NCI-H1436 treated with DMSO at 0.1 percent for 48 hours (cell line): ENCODE measurements at places on chromosomes 5 and 9.

- DNase-seq: no peak
Measured at GRCh38 chr5:68268101-68268851, 52.7 kb downstream of the PIK3R1 start.

GRCh38 chr9:76038431-76038830 is 148.0 kb downstream of the PCSK5 start:
- no peak for DNase-seq

- DNase-seq: no peak
Measured at GRCh38 chr5:107157809-107158208, 512.9 kb downstream of the EFNA5 start.

DNA sequence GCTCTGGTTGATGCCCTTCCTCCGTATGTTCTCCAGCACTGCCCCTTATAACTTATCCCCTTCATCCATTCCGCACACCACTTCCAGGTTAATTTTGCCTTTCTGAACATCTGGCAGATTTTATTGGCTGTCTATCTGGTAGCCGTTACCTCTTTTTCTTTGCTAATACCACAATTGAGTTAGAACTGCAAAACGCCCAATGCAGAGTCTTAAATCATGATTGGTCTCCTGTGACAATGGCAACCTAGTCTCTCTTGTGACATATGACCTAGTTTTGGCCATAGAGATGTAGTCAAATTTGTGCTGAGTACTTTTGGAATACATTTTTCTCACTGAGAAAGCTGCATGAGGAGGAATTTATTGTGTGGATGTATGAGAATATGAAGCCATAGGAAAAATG is 365.7 kb upstream of the PRR16 start:
- DNase-seq: no peak

DNA sequence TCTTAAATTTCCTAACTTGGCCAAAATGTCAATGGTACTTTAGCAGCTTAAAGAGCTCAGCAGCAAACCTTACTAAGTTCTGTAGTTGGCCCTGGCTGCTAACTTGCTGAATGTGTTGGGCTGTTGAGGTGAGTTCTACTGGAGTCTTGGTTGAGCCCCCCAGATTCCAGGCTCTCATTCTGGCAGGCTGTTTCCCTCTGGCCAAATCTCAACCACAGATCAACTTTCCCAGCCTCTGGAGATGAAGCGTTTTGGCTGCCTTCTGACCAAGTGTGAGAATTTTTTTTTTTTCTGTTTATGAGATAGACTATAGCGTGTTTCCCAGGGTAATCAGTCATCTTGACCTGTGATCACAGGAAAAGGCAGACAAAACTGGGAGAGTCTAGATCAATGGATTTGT is 343.7 kb downstream of the EBF1 start:
- DNase-seq: no peak

DNA sequence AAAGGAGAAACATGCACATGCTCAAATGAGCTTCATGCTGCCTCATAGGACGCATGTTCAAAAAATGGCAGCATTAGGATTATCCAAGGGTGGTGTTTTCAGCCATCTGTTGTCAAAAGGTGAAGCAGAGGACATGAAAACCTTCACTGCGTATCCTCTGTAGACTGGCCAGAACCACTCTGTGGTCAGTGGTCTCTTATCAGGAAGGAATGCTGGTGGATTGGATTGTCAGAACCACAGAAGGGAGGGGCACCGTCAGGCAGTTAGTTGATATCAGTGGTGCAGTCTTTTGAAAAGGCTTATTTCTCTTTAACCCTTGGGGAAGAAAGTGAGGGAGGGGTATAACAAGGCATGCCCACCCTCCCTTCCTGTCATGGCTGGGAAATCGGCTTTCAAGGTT is 100.1 kb downstream of the FBXL7 start:
- no peak for DNase-seq

DNA sequence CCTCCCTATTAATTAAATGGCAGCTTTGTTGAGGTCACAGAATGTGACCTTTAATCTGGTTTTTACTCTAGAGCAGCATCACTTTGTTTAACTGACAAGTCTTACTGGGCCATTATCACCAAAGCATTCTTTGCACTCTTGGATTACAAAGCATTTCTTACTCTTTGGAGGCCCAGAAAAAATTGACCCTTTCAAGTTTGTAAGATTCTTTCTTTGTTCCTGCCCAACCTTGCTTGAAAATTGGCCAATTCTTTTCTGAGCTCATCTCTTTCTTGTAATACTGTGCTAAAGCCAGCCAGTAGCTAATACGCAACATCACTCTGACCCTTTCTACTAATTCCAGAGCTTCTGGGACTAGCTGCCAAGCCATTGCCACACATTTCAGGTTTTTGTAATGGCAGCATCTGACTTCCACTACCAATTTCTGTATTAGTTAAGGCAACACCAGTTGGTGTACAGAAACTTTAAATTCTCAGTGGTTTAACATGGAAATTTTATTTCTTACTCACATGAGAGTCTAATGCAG is 131.6 kb downstream of the PRDM6 start:
- DNase-seq: no peak

DNA sequence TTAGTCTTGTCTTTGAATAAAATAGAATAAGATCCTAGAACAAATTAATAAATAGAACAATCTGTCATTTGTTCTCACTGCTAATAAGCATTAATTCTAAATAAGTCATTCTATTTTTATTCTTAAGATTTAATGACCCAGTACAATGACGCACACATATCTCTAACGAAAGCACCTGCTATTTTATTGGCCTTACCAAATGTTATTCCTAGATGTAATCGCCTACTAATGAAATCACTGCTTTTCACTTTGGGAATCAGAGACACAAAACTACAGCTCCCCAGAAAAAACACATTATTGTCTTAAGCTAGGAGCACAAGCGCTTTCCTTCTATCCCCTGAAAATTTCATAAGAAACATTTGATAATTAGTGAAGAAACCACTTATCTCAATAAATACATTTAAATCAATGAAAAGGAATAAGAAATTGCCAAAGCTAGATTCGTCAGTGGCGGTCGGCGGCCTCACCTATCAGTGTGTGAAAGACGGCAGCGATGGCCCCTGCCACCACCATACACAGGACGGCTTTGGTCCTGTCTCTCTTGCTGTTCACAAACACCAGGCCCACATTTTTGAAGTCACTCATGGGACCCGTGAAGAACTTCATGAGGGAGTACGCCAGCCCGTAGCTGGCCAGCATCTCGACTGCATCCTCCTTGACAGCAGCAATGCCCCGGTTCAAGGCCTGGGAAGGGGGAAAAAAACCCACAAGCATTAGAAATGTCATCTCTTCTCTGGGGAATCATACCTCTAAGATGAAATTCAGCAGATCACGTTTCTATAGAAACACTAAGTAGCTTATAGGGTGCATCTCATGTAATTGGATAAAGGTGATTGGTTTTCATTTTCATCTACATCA is 102.8 kb downstream of the ANKH start:
- no peak for DNase-seq

DNA sequence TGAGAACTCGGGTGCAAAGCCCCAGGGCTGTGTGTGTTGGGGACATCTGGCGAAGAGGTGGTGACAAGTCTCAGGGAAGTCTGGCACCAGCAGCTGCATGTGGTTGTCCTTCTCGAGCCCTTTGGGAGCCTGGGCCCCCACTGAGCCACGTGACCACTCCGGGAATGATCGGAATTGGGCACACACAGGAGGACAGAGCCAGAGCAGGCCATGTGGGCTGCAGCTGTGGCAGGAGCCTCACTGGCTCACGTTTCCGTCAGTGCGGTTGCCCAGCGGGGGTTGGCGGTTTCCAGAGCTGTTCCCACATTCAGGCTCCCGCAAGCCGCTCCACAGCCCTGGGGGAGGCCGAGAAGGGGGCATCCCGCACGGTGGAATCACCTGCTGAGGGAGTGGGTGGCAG is 6.8 kb upstream of the CEL start:
- no peak for DNase-seq

- DNase-seq: no peak
Measured at GRCh38 chr9:27379311-27380251, 82.6 kb upstream of the EQTN start.

DNA sequence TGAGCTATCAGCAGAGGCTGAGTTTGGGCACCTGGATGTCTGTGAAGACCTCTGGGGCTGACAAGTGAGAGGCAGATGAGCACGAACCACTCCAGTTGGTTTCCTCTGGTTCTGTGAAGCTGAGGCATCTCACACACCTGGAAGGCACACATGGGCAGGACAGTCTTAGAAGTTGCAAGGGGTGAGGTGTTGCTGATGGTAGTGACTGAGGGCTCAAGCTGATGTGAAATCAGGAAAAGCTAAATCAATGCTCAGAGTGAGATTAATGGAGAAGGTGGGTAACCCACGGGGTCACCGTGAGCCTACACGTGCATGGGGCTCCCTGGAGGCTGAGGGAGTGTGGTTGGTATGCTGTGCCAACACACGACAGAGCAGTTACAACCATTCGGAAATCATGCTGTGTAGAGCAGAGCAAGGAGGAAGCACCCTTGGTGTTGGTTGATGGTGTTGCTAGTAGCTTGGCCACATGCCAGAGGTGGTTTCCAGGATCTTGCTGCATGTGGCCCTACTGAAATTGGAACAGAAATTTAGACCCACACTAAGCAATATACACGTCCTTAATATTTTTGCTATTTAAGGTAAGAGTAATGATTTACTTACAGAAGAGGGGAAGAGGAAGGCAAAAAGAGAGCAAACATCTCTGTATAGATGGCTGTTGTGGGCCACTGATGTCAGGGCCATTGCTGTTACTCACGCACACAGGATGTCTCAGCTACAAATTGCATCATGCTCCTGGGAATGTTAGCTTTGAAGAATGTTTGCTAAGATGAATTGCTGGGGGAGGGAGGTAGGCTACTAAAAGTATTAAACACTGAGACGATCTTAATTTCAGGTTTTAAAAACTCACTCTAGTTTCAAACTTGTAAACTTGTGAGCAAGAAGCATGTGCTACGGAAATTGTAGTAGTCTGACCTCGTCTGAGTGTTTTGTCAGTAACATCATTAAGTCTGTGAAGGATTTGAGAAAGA is 170.5 kb downstream of the ARHGEF28 start:
- no peak for DNase-seq

GRCh38 chr5:176740131-176740701 is 70.1 kb upstream of the UNC5A start:
- no peak for DNase-seq

DNA sequence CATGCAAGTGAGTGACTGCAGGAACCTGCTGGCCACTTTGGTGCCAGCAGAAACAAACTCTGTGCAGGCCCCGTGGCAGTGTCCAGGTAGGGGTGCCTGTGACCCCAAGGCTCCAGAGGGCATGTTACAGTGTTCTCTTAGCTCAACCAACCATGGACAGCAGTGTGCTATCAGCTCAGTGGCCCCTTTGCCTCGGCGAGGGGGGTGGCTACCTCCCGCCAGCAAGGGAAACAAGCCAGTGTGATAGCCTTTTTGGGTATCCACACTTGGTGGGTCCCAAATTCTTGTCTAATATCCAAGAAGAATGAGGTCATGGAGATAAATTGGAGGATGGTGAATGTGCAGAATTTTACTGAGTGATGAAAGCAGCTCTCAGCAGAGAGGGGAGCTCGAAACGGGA is 298.6 kb upstream of the SLC30A5 start:
- DNase-seq: no peak

DNA sequence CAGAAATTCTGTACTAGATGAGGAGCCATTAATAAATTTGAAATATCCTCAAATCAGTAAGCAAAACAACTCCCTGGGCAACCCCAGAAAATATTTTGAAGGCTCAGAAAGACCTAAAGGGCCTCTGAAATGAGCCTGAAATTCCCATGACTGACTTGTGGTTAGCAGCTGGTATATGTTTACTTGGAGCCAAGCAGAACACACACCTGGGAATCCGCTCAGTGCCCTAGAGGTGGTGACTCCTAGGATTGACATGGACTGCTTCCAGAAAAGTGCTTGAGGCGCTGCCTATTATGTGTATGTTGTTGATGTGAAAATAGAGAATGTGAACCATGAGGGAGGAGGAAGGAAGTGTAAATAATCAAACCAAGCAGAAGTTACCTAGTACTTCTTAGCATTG is 14.7 kb downstream of the RFK start:
- DNase-seq: no peak

- DNase-seq: no peak
Measured at GRCh38 chr9:109733690-109734089, 46.3 kb upstream of the PALM2AKAP2 start.

DNA sequence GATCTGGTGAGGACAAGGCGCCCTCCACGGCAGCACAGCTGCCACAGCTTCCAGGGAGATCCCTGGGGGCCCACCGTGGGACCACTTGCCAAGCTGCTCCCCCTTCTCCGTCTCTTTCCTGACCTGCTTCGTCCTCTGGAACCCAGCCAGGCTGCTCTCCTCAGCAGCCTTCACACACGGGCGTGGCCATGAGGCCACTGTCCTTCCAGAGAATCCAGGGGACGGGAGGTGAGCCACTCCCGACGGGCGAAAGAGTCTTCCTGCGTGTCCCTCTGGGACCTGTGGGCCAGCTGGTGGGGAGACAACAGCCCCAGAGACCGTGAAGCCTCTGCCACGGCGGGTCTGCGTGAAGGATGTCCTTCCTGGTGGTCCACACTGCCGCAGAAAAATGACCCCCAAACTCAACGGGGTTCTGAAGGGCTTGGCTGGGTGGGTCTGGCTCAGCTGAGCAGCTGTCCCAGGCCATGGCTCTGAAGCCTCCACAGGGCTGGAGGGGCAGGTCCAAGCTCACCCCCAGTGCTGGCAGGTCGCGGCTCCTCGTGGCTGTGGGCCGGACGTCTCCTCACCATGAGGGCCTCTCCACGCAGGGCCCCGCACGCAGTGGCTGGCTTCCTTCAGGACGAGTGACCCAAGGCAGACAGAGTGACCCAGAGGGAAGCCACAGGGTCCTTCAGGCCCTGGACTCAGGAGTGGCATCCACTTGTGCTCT is 47.4 kb upstream of the NKD2 start:
- no peak for DNase-seq

DNA sequence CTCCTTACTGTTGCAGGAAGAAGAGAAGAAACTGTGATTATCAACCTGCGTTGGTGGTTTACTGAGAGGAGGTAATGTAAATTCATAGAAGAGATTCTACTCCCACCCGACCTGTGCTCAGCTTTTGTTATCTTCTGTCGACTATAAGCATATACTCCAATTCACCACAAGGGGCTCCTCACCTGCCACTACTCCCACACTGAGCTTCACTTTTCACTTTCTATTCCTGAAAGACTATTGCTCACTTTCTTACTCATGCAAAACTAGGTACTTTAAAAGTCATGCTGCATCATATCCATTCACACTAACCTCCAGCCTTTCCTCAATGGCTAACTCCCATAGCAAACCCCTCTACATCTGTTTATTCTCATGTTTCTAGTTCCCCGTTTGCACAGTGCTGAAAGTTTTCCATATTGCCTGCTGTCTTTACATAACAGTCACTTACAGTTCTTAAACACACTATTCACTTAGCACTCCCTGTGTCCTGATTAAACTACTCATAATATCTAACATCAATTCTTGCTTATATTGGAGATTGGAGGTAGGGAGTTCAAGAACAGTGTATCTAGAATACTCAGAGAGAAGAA is 1062.6 kb downstream of the NR2F1-AS1 start:
- DNase-seq: no peak

DNA sequence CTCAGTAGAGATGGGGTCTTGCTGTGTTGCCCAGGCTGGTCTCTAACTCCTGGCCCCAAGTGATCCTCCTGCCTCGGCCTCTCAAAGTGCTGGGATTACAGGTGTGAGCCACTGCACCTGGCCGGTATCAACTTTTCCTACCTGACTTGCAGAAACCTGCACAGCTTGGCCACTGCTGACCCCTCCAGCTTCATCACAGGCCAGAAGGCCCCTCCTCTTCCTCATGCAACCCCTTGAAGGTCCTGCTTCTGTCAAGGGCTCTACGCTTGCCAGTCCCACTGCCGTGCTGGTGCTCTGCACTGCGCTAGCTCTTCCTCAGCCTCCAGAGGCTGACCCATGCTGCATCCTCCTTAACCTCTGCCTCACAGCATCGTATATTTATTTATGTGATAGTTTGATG is 32.5 kb upstream of the RNU6ATAC start:
- no peak for DNase-seq
